ENCODE measurements at places on chromosomes 4 and X. TPM values are rescaled to one million over a fixed set of nuclear protein-coding genes. Genes with fewer than 3 reads are reported as not detected.

DNA sequence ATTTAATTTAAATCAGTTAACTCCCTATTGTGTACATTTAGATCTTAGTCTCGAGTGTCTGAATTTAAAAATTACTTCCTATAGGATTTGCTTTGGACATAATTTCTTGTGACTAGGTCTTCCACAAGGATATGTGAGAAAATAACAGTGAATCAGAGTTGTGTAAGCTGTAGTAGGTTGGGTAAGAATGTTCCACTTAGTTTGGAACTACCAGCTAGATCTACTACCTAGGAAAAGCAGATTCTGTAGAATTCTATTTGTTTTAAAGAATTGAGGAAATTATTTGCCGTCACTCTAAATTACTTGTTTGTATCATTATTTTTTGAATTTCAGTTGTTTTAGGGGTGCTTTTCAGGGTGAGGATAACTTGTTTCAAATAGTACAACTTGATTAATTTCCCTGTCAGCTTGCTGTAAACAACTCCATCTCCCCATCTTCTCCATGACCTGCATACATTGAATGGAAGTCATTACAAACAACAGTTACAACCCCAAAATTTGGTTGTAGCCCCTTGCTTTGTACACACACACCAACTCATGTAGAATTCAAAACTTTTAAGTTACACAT is 1.3 kb downstream of the MTHFD2L start:
- DNase-seq, result peak; percentile 20

- DNase-seq, result no peak
Observed at GRCh38 chrX:133594156-133594555, 178.9 kb upstream of the GPC4 start.

DNA sequence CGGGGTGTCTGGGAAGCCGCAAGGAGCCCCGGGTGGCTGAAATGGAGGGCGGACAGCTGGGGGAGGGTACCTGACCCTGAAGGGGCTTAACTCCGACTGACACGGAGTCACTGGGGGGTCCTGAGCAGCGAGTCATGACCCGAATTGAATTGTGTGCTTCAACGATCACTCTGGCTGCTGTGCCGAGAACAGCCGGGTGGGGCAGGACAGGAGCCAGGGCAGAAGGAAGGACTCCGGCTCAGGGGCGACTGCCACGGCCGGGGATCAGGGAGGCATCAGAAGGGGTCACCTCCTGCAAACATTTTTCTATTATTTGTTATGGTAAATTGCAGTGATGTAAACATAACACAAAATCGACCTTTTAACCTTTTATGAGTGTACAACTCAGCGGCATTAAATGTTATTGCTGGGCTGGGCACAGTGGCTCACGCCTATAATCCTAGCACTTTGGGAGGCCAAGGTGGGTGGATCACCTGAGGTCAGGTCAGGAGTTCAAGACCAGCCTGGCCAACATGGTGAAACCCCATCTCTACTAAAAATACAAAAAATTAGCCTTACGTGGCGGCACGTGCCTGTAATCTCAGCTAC is 21.6 kb downstream of the ZFYVE28 start:
- DNase-seq, result no peak

GRCh38 chrX:34859191-34859590 is 83.4 kb upstream of the FAM47B start:
- no peak for DNase-seq

DNA sequence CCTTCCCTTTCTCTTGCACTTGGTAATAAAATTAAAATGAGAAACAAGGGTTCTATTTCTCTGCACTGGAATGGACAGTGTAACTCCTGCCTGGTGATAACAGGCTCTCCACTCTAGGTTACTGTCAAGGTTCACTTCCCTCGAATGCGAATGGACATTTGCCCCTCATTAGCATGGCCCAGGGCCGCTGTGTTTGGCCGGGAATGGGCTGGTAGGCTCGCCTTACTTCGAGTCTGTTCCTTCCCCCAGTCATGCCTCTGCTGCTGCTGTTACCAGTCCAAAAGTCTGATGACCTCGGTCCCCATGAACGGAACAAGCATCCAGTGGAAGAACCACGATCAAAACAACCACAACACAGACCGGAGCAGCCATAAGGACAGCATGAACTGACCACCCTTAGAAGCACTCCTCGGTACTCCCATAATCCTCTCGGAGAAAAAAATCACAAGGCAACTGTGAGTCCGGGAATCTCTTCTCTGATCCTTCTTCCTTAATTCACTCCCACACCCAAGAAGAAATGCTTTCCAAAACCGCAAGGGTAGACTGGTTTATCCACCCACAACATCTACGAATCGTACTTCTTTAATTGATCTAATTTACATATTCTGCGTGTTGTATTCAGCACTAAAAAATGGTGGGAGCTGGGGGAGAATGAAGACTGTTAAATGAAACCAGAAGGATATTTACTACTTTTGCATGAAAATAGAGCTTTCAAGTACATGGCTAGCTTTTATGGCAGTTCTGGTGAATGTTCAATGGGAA is 61.5 kb downstream of the EDNRA start:
- no peak for DNase-seq

GRCh38 chr4:24956091-24956490 is 43.2 kb upstream of the CCDC149 start:
- DNase-seq, result no peak

Gene EVC2
- total RNA-seq, result not detected

Gene HHIP
- total RNA-seq, result 0.09 TPM

Gene MAGEB1
- not detected for total RNA-seq

Gene FRYL
- 31.0 TPM for total RNA-seq

Gene MORC4
- total RNA-seq, result 32.7 TPM
